Stimulated activated CD4-positive, alpha-beta T cell treated with anti-CD3 and anti-CD28 coated beads, Interleukin-2, amount 100 ng/mL, for 48 hours (primary cell): ENCODE measurements at places on chromosomes 3 and 15.

- no peak for DNase-seq
Measured at GRCh38 chr3:61008153-61008997, 242.9 kb downstream of the FHIT start.

DNA sequence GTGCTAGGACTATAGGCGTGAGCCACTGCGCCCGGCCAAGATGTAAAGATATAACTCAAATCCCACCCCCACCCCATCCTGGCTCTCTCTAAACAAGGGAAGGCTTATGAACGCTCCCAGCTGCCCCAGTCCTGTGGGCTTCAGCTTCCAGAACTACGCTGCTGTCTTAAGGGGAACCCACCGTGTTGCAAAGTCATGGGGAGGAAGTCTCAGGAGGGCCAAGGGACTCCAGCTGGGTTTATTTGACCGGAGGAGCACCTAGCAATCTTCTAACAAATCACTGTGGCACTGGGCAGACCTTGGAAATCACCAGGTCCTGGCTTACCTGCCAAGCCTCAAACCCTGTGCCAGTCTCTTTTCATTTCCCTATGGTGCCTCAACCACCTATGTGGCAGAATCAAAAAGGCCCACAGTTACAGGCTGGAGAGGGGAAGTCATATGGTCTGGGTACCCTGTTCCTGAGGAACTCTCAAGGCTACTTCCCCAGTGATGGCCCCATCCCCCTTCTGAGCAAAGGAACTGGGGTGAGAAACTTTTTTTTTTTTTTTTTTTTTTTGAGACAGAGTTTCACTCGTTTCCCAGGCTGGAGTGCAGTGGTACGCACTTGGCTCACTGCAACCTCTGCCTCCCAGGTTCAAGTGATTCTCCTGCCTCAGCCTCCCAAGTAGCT, 83.4 kb downstream of the RBPMS2 start:
- DNase-seq: no peak

DNA sequence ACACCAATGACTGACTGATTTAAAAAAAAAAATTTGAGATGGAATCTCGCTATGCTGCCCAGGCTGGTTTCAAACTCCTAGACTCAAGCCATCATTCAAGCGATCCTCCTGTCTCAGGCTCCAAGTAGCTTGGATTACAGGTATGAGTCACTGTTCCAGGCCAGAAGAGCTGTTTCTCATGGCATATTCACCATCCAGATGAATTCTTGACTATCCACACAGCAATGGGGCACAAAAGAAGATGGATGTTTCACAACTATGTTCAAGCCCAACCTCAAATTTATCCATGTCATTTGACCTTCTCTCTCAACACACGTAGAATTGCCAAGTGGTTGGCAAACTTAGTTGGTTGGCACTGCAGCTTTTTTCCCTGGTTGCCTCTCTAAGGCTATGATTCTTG, 40.6 kb downstream of the PRICKLE2 start:
- no peak for DNase-seq

GRCh38 chr15:75578173-75578947, 755 bp downstream of the PTPN9 start:
- peak; percentile 21 for DNase-seq

- DNase-seq: no peak
Measured at GRCh38 chr15:91787198-91787597, 66.3 kb upstream of the SLCO3A1 start.

DNA sequence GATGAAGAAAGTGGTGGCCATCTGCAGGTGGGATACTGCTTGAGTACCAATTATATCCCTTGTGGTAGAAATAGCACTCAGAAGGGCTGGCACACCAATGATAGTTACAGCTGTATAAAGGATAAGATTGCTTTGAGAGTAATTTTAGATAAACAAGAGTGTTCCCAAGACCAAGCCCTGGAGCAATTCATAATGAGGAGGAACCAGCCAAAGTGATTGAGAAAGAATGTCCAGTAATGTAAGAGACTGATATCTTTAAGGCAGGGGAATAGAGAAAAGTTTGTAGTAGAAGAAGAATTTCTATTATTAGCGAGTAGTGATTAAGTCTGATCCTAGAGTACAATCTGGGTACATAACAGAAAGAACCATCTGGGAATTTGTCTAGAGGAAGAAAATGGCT, 945.1 kb downstream of the OTOL1 start:
- no peak for DNase-seq

DNA sequence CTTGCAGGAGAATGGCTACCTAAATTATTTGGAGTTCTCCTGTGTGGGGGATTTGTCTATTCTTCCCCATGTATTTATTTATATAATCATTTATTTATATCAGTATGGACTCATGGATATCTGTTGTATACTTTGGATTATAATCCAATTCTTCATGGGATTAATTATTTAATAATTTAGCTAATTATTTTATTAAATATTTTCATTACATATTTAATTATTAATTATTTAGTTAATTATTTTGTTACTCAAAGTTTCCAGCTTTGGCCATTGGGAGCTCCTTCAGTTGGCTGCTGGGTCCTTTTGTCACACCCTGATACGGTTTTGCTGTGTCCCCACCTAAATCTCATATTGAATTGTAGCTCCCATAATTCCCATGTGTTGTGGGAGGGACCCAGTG, 3.3 kb upstream of the PRR20G start:
- no peak for DNase-seq

- DNase-seq: no peak
Measured at GRCh38 chr15:80121546-80121945, 31.3 kb upstream of the FAH start.

GRCh38 chr3:197219619-197220018, 78.8 kb downstream of the DLG1 start:
- no peak for DNase-seq

DNA sequence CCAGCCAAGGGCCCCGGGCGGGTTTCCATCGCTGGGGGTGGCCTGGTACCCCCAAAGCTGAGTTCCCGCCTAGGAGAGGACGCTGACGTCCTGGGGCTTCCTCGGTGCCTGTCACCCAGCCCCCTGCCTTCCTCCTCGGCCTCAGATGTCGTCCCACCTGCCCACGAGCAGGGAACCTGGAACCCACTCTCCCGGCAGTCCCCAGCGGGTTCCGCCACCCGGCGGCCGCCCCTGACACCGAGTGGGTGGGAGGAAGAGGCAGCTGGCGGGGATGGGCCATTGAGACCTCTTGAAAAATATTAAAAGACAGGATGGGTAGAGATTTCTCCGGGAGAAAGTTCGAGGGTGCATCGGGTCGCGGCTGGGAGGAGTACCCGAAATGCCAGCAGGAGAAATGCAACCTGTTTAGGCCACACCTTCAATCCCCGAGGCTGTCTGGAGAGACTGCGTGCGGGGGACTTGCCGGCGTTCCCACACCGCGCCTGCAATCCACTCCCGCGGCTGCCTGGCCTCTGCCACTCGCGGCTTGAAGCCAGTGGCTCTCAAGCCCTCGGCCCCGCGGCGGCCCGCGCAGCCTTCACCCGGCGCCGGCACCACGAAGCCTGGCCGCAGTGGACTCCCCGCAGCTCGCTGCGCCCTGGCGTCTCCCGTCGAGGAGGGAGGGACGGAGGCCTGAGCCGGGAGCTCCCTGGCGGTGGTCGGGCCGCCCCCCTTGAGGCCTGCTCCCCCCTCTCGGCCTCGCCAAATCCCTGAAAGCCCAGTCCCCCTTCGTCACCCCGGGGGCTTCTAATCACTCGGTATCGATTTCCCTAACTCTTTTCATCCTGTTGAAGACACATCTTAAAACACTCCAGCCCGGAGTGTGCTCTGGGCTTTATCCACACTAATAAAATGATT, 8.6 kb upstream of the NR2F2 start:
- no peak for DNase-seq

GRCh38 chr3:34175636-34176176, 377.3 kb downstream of the PDCD6IP start:
- no peak for DNase-seq

GRCh38 chr15:28271697-28272260, 50.2 kb downstream of the HERC2 start:
- no peak for DNase-seq

GRCh38 chr15:38702178-38702912, 137.7 kb upstream of the RASGRP1 start:
- no peak for DNase-seq

DNA sequence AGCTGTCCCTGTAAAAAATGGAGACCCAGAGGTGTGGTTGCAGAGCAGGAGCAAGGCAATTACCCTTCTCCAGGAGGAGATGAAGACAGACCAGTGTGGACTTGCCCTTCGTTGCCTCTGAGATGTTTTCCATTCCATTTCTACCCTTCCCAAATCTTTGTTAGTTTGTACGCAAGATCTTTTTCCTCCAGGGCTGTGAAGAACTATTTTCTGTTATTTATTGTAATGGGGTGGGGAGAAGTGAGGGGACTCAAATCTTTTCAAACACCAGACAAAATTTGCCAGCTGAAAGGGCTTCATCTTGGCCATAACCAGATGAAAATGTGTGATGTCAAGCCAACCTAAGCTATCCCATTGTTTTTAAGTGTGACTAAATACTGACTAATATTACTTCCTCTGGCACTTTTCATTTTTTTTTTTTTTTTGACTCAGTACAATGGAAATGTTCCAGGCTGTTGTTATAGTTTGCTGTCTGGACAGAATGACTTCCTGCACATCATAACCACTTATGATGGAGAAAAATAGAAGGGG, 271.3 kb upstream of the TPRG1 start:
- DNase-seq: no peak

DNA sequence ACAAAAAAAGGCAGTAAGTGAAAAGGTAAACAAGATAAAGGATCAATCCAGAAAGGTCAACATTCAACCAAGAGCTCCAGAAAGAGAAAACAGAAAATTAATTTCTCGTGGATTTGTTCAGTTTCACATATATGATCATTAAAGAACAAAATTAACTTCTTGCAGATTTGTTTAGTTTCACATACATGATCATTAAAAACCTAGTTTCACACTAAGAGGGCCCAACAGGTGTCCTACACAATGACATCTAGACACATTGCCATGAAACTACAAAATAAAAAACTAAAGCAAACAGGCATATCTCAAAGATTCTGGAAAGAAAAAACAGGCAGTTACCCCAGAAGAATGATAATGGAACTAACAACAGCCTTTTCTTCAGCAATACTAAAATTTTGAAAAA, 22.1 kb downstream of the PHC3 start:
- DNase-seq: no peak

GRCh38 chr3:126130081-126130855, 46.3 kb upstream of the SLC41A3 start:
- DNase-seq: no peak

DNA sequence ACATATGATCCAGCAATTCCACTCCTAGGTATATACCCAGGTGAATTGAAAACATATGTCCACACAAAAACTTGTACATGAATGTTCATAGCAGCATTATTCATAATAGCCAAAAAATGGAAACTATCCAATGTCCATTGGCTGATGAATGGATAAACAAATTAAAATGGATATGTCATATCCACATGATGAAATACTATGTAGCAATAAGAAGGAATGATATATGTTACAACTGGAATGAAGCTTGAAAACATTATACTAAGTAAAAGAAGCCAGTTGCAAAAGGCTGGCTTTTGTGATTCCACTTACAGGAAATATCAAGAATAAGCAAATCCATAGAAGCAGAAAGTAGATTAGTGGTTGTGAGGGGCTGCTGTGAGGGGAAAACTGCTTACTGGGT, 33.7 kb downstream of the BNC1 start:
- DNase-seq: no peak

DNA sequence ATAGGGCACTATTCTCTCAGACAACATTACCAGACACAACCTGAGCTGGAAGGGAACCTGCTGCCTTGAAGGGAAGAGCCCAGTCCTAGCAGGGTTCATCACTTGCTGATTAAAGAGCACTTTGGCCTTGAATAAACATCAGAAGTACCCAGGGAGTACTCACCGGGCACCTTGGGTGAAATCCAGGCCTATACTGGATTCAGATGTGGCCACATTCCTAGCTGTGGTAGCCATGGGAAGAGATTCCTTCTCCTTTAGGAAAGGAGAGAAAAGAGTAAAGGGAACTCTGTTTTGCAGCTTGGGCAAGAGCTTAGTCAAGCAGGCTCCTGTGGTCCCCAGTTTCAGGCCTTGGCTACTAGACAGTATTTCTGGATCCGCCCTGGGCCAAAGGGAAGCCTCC, 195.0 kb downstream of the SPATA16 start:
- DNase-seq: no peak

DNA sequence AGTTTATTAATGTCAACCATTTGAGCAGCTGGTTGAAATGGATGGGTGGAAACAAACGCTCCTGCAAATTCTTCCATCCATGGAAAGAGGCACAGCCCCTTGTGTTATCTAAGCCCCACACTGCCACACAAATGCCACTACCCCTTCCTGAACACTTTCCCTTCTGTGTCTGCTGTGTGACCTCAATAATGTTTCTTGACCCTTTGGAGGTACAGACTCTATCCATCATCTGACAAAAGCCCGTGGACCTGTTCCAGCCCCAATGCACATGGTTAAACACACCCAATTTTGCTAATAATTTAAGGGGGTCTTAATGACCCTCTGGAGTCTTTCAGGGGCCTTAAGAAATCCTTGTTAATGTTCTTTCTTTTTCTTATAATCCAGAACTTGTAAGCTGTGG, 482.2 kb upstream of the CFAP20DC start:
- DNase-seq: no peak

GRCh38 chr3:141459008-141459407, 27.8 kb upstream of the RASA2 start:
- no peak for DNase-seq

- DNase-seq: no peak
Measured at GRCh38 chr3:28013864-28014473, 227.4 kb upstream of the CMC1 start.

DNA sequence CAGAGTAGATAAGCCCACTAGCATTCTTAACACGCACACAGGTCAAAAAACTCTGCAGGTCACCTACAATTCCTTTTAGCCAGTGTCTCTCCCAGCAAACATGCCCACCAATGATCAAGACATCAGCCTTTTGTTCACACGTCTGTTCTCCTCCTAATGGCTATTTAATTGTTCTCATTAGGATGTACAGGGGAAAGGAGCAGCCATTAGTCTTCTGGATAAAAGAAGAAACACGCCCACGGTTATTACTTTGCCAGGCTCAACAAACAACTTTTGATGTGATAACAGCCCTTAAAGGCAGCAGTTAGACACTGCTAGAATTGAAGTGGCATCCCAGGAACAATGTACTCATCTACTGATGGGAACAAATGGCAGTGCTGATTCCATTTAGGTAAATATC, 108.8 kb downstream of the NTRK3 start:
- no peak for DNase-seq

GRCh38 chr15:39846108-39846507, 63.5 kb upstream of the FSIP1 start:
- DNase-seq: no peak
